ENCODE measurements at places on chromosomes 11 and 22.

GRCh38 chr11:22581354-22582150 lies 44.1 kb downstream of the FANCF start:
- DNase-seq = peak; percentile 34

- no peak for DNase-seq
Measured at GRCh38 chr11:113345978-113346377, 31.6 kb downstream of the TTC12 start.

DNA sequence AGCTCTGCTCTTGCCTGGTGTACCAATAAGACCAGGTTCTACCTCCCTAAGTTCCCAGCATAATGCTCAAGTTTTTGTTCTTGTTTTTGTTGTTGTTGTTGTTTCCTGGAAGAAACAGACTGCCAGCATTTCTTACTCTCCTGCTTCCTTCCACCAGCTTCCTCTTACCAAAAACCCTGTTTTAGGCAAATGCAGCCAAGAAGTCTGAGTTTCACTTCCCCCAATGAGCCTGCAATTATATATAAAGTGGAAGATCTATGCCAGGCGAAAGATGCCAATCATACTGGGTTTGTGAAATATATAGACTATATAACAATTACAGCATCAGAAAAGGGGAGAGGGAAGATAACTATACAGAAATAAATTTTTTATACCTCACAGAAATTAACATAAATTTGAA lies 931.5 kb upstream of the FAT3 start:
- no peak for DNase-seq

GRCh38 chr11:22459048-22459447 lies 120.9 kb downstream of the SLC17A6 start:
- no peak for DNase-seq

- DNase-seq = no peak
Measured at GRCh38 chr11:12397931-12398334, 20.6 kb downstream of the PARVA start.

GRCh38 chr22:21942407-21943343 lies 10.0 kb downstream of the PPM1F start:
- peak; percentile 56 for DNase-seq

DNA sequence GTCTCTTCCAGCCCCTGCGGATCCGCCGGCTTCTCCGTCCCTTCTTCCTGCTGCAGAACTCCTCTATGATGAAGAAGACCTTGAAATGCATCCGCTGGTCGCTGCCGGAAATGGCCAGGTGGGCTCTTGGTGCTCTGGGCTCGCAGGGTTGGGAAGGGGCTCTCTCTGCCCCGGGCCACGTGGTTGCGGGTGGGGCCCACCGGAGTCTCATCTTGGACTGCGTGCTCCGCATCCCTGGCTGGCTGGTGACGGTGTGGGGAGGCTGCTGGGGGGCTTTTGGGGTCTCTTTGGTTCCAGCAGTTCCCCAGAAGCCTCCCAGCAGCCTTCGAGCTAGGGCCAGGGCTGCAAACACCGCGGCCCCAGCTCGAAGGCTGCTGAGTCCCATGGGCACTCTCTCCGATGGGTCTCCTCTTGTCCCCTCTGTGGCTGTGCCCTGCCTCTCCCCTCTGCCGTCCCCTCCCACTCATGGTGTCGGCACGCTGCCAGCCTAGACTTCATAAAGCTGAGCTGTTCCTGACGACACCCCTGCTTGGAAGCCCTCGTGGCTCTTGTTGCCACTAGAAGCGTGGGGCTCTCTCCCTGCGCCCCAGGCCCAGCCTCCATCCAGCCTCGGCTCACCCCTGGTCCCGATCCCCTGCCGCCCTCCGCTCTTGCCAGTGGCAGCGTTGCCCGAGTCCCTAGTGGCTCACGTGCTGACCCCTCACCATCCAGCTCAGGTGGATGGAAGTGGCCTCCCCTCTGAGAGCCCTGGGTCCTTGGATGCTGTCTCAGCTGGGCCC lies 14.3 kb downstream of the TPCN2 start:
- no peak for DNase-seq

- DNase-seq = peak; percentile 27
Measured at GRCh38 chr22:22060200-22061084, 77.9 kb upstream of the TOP3B start.

GRCh38 chr11:77779935-77780334 lies 40.6 kb downstream of the RSF1 start:
- DNase-seq = no peak

DNA sequence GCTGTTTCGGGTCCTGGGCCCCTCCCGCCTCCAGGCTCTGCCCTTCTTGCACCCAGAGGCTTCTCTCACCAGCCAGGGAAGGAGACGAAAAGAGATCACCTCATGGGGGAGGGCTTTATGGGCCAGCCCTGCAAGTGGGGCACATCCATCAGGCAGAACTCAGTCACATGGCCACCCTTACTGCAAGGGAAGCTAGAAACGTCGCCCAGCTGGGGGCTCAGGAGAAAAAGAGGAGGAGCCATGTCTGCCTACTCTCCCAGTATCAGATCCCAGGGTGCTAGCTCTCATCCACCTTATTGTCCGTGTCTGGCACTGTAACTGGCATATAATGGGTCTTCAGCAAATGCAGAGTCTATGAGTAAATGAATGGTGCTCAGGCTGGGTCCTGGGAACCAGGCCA lies 24.2 kb downstream of the MFNG start:
- DNase-seq = no peak

GRCh38 chr11:34540870-34541269 lies 27.3 kb upstream of the ELF5 start:
- no peak for DNase-seq

- no peak for DNase-seq
Measured at GRCh38 chr11:12864316-12865156, 144.6 kb upstream of the RASSF10 start.

DNA sequence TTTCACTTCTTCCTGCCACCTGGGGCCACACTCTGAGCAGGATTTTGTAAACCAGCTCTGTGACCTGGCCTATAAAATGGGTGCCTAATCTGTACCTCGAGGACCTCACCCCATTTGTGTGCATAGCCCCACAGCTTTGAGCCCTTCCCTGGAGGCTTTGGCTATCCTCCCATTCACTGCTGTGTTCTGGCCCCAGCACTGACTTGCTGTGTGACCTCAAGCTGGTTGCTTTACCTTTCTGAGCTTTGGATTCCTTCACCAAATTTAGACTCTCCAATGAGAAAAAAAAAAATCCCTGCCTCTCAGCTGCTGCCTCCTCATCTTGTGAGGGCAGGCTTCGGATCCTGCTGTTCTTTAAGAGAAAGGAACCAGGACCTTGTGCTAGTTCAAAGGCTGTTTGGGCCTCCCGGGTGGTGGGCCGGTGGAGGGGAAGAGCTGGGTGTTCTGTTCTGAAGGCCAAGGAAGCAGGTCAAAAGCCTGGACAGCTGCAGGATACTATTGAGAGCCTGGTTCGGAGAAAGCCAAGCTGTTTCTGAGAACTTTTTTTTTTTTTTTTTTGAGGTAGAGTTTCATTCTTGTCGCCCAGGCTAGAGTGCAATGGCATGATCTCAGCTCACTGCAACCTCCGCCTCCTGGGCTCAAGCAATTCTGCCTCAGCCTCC lies 1.1 kb upstream of the PYGM start:
- no peak for DNase-seq

DNA sequence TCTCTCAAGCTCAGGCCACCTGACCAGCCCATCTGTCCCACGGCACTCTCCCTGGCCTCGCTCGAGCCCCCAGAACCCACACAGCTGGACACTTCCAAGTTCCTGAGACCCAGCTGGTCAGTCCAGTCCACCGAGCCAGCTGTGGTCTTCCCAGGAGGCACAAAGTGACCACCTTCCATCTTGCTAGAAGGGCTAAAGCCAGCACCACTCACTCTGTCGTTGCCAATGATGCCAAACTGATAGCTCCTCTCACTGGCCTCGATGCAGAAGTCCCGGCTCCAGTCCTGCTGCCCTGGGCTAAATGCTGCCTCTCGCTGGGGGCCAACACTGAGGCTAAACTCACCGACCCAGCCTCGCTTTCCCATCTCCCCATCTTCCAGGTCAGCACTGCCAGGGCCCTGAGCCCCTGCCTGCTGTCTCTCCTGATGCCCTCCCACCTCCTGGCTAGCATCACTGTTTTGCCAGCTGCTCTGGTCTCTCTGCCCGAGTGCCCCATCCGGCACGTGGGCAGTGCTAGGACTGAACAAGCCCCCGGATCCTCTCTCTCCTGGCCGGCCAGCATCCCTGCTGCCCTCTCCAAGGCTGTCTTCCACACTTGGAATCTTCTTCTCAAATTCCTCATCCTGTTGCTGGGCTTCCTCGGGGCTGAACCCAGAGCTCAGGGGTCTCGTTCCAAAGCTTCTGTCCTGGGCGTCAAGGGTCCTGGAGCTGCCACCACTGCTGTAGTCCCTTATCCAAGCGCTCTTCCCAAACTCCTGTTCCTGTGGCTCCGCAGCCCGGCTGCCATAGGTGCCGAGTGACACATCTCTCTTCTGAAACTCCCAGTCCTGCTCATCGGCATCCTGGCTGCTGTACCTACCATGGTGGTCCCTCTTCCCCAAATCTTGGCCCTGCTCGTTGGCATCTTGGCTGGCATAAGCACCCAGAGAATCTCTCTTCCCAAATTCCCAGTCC lies 15.4 kb downstream of the TNKS1BP1 start:
- DNase-seq = no peak

- DNase-seq = no peak
Measured at GRCh38 chr22:24053481-24054226, 42.5 kb downstream of the CABIN1 start.

DNA sequence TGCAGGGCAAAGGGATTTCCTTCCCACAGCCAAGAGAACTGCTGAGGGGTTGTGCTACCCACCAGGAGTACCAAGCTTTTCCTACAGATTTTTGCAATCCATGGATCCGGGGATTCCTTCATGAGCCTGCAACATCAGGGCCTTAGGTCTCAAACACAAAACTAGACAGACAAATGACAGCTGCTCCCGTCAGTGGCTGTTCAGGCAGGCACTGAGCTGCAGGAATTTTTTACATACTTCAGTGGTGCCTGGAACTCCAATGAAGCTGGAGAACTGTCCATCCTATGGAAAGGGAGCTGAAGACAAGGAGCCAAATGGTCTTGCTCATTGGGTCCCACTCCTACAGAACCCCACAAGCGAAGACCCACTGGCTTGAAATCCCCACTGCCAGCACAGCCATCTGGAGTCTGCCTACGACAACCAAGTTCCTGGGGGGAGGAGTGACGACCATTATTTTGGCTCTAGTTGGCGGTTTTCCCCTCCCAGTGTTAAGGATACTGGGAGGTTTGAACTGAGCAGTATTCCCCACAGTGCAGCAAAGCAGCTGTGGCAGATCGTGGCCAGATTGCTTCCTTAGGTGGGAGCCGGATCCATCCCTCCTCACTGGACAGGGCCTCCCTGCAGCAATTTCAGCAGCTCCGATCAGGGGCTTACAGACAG lies 157.7 kb upstream of the TMEM45B start:
- DNase-seq = no peak

- no peak for DNase-seq
Measured at GRCh38 chr11:104467404-104467803, 303.5 kb upstream of the PDGFD start.

DNA sequence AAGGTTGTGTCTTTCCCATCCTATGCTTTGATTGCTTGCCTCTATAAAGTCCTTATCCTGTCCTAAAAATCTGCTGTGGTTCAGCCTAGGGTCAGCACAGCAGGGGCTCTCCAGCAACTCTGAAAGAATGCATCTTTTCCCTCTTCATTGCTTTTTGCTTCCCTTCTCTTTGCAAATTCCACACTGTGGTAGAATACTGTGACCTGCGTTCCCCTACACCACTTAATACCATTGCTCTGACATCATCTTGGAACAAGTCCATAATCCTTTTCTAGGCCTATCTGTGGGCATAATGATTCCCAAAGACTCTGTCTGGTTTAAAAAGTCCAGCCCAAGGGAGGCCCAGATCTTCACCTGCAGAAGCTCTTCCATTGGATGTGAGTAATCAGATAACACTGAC lies 177.7 kb downstream of the NAV2 start:
- DNase-seq = no peak

DNA sequence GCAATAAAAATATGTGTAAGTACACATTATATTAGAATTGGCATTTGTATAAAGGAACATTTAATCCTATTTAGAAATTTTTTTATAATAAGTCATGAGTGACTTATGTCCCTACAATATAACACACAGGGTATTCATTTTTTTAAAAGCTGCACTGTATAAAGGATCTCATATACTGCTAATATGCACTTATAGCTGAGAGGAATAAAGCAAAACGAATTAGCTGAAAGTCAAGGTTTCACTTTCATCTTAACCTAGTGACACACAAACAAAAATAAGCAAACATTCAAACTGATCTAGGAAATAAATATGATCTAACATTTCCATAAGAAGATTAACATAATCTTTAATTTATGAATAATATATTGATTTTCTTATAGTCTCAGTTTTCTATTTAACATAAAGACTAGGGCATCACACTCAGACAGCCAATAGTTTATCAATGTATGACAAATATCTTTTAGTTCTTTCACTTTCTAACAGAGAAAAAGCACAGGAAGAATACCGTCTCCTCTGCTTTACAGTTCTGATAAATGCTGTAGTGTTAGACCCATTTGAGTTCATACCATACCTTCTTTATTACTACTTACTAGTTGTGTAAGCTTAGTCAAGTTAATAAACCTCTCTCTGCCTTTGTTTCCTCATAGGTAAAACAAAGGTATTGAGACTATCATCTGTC lies 42.9 kb downstream of the DCDC1 start:
- no peak for DNase-seq

DNA sequence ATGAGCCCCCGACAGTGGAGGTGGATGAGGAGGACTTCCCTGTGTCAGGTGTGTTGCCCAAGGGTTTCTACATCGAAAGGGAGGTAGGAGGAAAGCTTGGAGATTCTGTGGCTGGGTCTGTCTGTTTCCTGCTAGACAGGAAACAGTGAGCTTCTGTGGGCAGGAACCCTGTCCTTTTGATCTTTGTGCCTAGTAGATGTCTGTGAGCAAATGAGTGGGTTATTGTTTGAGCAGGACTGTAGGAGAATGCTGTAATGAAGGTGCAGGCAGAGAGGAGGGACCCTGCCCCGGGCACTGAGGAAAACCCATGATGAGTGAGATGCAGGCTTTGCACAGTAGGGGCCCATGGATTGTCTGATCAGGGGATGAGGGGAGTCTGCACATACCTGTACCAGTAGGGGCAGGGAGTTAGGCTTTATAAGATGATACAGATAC lies 14.0 kb downstream of the USP35 start:
- DNase-seq = no peak

DNA sequence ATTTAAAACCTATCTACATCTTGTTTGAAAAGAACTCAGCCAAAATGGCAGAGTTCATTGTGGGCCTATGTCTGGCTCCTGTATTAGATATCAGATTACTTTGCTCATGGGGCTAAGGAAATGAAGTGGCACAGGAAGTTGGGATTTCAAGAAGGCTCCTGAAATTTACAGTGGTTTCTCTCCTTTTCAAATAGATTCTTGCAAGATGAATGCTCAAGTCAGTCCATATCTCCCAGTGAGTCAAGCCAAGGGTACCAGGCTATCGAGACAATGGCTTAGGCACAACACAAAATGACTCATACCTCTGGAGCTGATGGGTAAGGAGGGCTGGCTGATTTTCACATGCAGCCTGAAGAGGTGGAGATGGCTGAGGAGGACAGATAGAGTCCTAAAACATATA lies 24.1 kb upstream of the APOA1 start:
- DNase-seq = no peak

GRCh38 chr11:115765803-115766239 lies 261.6 kb upstream of the CADM1 start:
- DNase-seq = no peak

GRCh38 chr22:23193196-23193827 lies 13.0 kb downstream of the BCR start:
- no peak for DNase-seq

Measured in NCI-H446 (cell line).